Activated T-helper 2 cell treated with anti-CD3 and anti-CD28 coated beads, Interferon-gamma antibody, Interleukin-2, Interleukin-4, amounts not matched to agents 10 μg/mL and 5 μg/mL and 100 μg/mL, durations not matched to agents 14 hours and 24 hours and 36 hours (primary cell): ENCODE measurements at places on chromosomes 11 and 22. TPM values are rescaled to one million over a fixed set of nuclear protein-coding genes. Genes with fewer than 3 reads are reported as not detected.

- DNase-seq, result no peak
Observed at GRCh38 chr11:25628030-25628429, 703.9 kb upstream of the ANO3 start.

DNA sequence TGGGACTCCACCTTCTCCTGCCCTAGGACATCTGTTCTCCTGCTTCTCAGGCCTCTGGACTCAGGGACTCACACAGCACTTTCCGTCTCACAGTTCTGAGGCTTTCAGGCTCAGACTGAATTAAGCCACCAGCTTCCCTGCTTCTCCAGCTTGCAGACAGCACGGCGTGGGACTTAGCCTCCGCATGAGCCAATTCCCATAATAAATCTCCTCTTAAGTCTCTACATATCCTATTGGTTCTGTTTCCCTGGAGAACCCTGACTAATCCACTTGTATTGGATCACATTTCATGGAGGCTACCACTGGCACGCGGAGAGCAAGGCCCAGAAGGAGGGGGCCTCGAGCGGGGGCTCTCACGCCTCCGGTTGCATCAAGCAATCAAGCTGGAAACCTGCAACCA lies 1313.6 kb downstream of the TBC1D22A start:
- no peak for DNase-seq

DNA sequence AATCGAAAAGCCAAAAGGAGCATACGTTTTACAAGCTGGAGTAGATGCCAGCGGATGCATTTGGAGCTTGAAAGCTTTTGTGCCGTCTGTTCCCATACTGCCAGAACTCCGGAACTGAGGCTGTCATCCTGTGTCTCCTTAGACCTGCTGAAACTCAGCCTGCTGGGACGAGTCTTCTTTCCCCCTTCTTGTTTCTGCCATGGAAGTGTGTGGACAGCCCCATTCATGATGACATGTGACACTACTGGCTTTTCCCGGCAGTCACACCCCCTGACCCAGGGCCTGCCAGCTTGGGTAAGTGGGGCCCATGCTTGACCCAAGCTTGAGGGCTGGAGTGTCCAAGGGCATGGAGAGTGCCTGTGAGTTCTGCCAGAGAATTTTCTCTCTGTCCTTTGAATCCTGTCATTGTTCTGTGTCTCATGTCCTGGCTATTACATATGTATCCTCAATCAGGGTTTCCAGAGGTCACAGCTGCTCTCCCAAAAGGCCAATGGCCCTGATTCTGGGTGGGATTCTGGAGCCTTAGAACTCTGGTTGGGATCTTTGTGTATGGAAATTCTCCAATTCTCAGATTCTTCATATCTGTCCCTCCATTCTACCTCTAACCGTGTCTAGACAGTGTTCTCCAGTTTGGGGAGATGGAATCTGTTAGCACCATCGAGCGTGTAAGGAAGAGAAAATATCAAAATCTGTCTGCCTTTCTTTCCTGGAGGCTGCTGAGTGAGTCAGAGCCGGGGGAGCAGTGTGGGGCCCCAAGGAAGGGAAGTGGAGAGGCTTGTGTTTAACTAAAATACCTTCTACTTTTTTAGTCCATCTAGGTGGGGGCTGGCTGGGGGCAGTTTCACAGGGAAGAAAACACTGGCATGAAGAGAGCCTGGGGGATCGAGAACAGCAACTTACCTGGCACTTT lies 73.2 kb downstream of the KIAA1671 start:
- no peak for DNase-seq

GRCh38 chr11:120832481-120833238 lies 191.2 kb upstream of the TBCEL start:
- DNase-seq, result no peak

- DNase-seq, result no peak
Observed at GRCh38 chr22:36196254-36197064, 5.2 kb downstream of the APOL4 start.

- no peak for DNase-seq
Observed at GRCh38 chr22:50490531-50491308, 4.1 kb downstream of the MIOX start.

GRCh38 chr11:47152953-47153950 lies 23.4 kb downstream of the ARFGAP2 start:
- peak; percentile 40 for DNase-seq

DNA sequence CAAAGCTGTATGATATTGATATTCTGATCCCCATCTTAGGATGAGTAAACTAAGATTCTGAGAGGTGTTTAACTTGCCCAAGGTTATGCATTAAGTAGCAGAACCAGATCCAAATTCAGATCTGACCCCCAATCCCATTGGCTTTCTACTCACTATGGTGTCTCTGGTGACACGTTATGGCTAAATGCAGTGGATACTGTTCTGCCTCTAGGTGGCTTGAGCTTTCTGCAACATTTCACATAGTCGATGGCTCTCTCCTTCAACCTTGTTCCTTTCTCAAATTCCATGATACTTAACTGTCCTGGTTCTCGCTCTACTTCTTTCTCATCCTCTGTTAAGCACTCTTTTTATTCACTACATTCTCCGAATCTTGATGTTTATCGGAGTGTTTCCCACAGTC lies 9.4 kb downstream of the C11orf97 start:
- no peak for DNase-seq

DNA sequence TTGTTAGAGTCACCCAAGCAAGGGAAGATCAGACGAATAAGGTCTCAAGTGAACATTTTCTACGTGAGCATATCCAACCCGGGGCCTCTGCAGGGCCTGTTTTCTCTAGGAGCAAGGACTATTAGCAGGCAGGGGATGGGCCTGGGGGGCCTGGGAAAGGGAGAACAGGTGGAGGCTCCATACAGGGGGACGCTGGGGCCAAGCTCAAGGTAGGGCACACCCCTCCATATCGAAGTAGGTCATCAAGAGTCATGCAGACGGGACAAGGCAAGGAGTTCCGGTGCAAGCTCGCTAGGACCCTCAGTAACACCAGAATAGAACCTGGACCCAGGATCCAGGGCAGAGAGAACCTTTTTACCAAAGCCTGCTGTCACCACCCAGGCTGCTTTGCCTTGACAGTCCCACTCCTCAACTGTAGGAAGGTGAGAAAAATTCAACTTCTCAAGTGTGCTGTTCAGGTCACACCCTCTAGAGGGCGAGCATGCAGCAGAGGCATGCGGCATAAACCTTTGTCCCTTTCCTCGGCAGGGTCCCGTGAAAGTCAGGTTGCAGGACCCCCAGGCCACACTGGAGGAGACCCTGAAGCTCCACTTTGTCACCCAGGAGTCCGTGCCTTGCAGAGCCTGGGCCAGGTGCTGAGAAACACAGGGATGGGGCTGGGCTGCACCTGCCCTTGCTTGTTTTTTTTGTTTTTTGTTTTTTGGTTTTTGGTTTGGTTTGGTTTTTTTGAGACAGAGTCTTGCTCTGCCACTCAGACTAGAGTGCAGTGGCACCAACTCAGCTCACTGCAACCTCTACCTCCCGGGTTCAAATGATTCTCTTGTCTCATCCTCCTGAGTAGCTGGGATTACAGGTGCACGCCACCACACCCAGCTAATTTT lies 8.6 kb upstream of the APOBEC3B start:
- peak; percentile 40 for DNase-seq

DNA sequence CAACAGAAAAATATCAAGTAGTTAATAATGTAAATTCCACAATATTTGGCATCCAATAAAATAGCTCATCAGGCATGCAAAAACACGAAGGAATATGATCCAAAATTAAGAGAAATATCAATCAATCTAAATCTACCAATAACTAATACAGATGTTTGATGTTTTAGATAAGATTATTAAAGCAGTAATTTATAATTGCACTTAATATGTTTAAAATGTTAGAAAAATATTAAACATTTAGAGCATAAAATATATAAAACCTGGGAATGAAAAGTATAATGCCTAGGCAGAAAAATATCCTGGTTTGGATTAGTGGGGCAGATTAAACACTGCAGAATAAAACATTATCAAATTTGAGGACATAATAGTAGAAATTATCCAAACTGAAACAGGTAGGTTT lies 879.9 kb downstream of the FAM181B start:
- DNase-seq, result no peak

GRCh38 chr11:130022799-130023198 lies 20.2 kb upstream of the PRDM10 start:
- no peak for DNase-seq

DNA sequence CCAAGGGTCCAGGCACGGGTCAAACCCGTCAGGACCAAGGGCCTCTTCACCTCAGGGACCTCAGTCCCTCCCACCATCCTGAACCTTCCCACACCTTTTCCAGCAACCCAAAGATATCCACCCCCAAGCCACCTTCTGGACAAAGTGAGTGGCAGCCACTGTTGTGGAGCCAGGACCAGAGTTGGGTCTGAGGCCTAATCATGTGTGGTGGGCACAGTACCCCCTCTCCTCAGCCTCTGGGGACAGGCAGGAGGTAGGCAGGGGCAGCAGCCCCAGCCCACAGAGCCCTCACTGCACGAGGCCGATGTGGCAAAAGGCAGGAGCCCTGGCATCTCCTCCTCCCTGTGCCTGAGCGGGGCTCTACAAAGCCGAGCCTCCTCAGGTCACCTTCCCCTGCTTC lies 2.5 kb downstream of the KCNJ11 start:
- no peak for DNase-seq

DNA sequence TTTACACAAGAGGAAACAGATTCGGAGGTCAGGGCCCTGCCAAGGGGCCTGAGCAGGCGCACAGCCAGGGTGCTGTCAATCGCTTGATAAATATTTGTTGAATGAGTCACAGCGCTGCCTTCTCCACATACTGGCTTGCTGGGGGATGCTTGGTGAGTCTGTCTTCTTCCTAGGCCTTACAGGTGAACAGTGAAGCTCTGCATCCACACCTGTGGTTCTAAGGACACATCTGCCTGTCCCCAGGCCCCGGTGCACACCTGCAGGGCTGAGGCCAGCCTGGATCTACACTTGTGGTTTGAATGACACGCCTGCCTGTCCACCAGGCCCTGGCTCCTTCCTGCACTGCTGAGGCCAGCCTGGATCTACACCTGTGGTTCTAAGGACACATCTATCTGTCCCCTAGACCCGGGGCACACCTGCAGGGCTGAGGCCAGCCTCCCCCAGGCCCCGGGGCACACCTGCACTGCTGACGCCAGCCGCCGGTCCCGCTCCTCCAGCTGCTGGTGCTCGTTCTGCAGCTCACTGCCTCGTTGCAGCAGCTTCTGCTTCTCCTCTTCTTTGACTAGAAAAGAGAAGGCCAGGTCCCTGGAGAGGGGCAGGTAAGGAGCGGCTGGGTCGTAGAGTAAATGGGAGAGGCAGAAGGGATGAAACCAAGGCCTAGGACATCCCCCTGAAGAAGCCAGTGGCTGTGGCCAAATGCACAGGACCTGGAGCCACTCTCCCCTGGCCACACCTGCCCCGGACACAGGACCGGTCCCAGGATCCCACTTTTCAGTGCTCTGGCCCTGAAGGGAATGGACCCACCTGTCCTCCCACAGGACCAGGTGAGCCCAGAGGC lies 124.6 kb downstream of the PHF21B start:
- DNase-seq, result no peak

GRCh38 chr22:44605486-44605885 lies 96.5 kb upstream of the PRR5 start:
- DNase-seq, result no peak

GRCh38 chr22:46737976-46738646 lies at the start of gene CERK:
Gene CERK, minus strand, starts transcription at chr22:46738252. Its CDS starts 104 bp downstream, at chr22:46738148.
- DNase-seq, result peak; percentile 62

DNA sequence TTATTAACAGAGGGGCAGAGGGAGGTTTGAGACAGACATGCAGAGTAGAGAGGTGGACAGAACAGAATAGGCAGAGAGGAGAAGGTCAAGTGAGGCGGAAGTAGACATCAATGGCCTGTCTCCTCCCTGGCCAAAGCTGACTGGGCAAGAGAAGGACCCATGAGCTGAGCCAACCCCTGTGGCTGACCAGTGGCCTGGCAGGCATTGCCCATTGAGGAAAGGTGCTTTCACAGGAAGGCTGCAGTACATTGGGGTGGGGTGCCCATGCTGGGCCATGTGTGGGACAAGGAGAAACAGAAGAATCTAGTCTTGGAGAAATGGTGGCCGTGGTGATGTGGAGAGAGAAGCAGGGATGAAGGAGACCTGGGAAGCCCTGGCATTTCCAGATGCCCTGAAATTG lies 76.0 kb downstream of the MYEOV start:
- peak; percentile 2 for DNase-seq

GRCh38 chr11:32838505-32839274 lies 9.0 kb downstream of the PRRG4 start:
- no peak for DNase-seq

- DNase-seq, result no peak
Observed at GRCh38 chr11:16789063-16789420, 50.6 kb downstream of the C11orf58 start.

DNA sequence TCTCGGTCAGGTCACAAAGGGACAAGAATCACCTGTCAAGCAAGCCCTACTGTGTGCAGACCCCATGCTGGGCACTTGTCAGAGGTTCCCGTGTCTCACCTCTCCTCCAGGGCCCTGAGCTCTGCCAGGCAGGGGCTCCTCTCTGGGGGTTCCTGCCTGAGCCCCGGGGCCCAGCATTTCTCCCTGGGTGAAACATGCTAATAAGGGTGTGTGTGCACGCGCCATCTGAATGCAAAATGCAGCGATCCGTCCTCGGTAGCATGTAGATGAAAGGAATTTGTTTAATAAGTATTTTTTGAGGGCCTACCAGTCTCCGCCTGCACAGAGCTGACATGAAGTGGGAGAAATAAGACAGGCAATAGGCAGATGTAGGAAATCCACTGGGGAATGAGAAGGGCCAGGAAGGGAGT lies 5.8 kb downstream of the ELFN2 start:
- no peak for DNase-seq

- DNase-seq, result no peak
Observed at GRCh38 chr22:50114221-50115021, 24.6 kb downstream of the MOV10L1 start.

- DNase-seq, result no peak
Observed at GRCh38 chr11:18000760-18001159, 12.1 kb downstream of the SERGEF start.

- no peak for DNase-seq
Observed at GRCh38 chr11:120184946-120185705, 25.7 kb upstream of the OAF start.

DNA sequence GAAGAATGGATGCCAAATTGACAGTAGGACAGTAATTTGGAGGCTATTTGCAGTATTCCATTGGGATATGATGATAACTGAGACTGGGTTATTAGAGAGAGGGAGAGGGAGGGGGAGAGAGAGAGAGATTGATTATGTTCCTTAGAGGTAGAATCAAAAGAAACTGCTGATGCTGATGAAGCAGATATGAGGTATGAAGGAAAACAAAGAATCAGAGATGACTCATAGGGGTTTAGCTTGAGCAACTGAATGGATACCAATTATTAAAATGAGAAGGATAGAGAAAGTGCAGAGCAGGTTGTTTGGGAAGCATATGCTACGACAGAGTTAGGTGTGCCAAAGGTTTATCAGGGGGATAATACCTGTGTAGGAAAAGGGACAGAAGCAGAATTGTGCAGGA lies 12.8 kb upstream of the NUCB2 start:
- no peak for DNase-seq

CARD18 gene
- total RNA-seq, result not detected in 2 replicates

PHF21B gene
- 0.30 and 1.2 TPM in 2 replicates for total RNA-seq

SMC1B gene
- 0.50 and 0.80 TPM in 2 replicates for total RNA-seq

OR8A1 gene
- not detected in 2 replicates for total RNA-seq

KRTAP5-1 gene
- not detected in 2 replicates for total RNA-seq

SLC37A2 gene
- total RNA-seq, result 0.44 and 0.52 TPM in 2 replicates

PANX2 gene
- 2.4 and 2.8 TPM in 2 replicates for total RNA-seq

MRGPRX4 gene
- total RNA-seq, result not detected in 2 replicates

CBLIF gene
- total RNA-seq, result not detected in 2 replicates

SMIM35 gene
- total RNA-seq, result 1.7 and 1.9 TPM in 2 replicates

USP2 gene
- 1.0 and 1.1 TPM in 2 replicates for total RNA-seq

ATL3 gene
- 38.6 and 38.8 TPM in 2 replicates for total RNA-seq

OR4D5 gene
- not detected in 2 replicates for total RNA-seq

MPZL3 gene
- 49.5 and 49.7 TPM in 2 replicates for total RNA-seq

CATSPER1 gene
- total RNA-seq, result 0.46 and 0.78 TPM in 2 replicates

DBX1 gene
- total RNA-seq, result not detected in 2 replicates

C11orf87 gene
- not detected in 2 replicates for total RNA-seq

OR2AT4 gene
- not detected in 2 replicates for total RNA-seq

RAG2 gene
- not detected in 2 replicates for total RNA-seq

CELSR1 gene
- total RNA-seq, result 0.30 and 0.41 TPM in 2 replicates
